Activated naive CD4-positive, alpha-beta T cell (primary cell): ENCODE measurements at places on chromosomes 1 and 21.

- DNase-seq, result no peak
These were observed 307.4 kb downstream of the NPHP4 start for GRCh38 chr1:5684791-5685190.

DNA sequence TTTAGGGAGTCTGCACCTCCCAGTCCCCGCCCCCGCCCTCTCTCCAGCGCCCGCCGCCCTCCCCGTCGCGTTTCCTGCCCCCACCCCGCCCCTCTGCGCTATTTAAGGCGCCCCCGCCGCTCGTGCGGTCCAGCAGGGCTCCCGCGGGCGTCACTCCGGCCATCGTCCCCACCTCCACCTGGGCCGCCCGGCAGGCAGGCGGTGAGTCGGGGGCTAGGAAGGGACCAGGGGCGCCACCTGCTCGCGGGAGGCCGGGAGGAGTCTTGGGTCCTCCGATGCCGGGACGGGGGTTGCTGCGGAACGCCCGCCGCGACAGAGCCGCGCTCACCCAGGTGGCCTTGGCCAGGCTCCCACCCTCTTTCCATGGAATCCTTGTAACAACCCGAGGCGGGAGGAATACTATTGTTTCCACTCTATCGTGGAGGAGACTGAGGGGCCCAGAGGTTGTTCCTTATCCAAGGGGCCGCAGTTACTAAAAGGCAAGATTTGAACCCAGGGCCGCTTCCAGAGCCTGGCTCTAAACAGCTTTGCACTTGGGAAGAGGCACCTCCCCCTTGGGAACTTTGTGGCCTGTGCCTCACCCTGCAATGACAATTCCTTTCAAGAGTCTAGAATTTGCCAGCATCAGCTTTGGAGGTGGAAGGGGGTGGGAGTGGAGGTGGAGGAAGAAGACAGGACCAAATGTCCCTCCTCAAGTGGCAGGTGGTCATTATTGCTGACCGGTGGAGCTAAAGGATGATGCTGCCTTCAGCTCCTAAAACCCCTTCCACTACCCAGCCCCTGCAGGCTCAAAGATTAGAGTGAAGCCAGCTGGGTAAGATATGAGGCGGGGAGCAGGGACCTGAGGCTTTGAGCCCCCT lies at the start of gene GJA4:
GJA4 (plus strand) TSS at position 132 of the 860 bp plus-strand sequence. CDS start 1,215 bp downstream, outside the sequence.
- DNase-seq, result no peak

- no peak for DNase-seq
These were observed 36.7 kb downstream of the DNASE2B start for GRCh38 chr1:84434801-84435549.

DNA sequence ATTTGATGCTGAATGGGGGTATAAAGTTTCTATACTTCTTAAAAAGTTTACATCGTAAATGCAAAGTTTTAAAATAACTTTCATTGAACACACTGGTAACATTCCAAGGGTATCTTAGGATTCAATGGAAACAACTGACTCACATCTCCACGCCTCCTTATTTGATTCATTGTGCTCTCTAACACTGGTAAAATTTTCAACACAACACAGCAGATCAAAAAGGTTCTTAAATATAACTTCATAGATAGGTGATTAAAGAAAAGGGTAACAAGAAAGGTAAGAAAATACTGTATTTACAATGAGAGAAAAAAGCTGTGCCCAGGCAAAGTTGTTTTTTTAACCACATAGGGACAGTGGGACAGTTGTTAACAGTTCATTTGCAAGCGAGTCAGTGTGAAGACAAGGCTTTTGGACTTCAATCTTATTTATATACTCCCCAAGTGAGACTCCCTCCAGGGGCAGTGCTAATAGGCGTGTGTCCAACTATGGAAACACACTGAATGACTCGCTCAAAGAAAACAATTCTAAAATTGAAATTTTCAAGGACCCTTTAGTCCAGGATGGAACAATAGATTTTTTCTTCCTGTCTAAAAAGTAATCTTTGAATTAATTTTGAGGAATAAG lies 140.5 kb downstream of the TIAM1 start:
- DNase-seq, result no peak

DNA sequence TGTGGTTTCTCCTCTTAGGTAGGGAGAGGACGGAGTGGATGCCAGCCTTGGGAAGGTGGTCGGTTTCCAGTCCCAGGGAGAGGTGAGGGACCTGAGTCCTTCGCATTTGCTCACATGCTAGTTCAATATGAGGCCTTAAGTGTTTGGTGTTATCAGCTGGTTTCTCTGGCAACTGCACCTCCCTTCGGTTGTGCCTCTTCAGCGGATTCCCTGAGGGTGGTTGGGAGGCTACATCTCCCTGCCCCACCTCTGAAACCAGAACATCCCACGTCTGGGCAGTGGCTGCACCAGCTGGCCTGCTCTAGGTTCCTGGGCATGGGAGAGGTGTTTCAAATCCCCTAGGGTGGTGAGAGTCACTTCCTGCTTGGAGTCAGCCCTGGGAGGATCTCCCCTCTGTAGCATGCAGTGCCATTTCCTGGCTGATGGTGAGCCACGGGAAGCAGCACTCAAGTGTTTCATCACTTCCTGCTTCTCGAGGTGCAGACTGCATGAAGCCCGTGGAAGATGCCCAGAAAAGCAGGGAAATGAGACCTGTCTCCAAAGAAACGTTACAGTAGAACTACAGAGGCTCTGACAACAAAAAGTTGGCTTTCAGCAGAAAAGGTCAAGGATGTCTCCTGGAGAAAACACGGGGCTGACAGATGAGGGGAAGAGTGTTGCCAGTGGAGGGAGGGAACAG lies 4.5 kb downstream of the TMEM125 start:
- DNase-seq, result peak; percentile 21

- DNase-seq, result no peak
These were observed 29.7 kb downstream of the NPHP4 start for GRCh38 chr1:5962265-5963105.

GRCh38 chr1:44239331-44239960 lies 26.2 kb downstream of the DMAP1 start:
- DNase-seq, result no peak

- DNase-seq, result no peak
These were observed 373.1 kb downstream of the TGFB2 start for GRCh38 chr1:218718206-218718605.

DNA sequence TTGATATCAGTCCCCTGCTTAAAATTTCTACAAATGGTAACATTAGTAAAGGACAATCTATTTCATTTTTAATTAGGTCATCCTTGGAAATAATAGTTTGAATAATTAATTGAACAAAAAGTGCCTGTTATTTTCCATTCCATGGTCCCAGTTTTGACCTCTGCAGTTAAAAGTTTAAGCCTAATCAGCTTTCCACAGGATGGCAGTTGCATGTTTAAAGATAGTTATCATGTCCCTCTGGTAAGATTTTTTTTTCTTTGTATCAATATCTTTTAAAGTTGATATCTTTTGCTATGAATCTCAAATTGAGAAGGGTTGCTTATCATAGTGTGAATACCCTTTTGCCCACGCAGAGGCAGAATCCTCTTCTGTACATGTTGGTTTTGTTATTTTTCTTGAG lies 90.4 kb downstream of the HS2ST1 start:
- DNase-seq, result no peak

- DNase-seq, result no peak
These were observed 122.3 kb downstream of the DISC1 start for GRCh38 chr1:231748760-231749415.

DNA sequence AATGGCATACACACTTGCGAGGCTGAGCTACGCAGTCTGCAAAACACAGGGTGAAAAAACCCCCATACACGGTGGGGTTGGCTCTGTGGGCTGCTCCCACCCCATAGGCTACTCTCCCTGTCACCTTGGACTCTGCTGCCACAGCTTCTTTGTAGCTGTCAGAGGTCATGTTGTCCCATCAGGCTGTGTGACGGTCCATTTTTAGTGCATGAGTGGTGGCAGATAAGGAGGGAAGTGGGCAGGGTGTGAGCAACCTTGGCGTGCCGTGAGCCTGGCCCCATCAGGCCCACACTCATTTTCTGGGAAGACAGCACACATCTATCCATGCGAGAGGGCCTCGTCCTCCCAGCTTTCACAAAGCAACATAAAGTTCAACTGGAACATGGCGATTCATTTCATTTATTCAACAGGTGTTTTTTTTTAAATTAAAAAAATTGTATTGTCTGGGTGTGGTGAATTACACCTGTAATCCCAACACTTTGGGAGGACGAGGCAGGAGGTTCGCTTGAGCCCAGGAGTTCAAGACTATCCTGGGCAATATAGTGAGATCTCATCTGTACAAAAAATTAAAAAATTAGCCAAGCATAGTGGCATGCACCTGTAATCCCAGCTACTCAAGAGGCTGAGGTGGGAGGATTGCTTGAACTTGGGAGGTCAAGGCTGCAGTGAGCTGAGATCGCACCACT lies 9.5 kb downstream of the GPR137B start:
- no peak for DNase-seq

- no peak for DNase-seq
These were observed 120.2 kb upstream of the KCNE2 start for GRCh38 chr21:34243562-34243961.

DNA sequence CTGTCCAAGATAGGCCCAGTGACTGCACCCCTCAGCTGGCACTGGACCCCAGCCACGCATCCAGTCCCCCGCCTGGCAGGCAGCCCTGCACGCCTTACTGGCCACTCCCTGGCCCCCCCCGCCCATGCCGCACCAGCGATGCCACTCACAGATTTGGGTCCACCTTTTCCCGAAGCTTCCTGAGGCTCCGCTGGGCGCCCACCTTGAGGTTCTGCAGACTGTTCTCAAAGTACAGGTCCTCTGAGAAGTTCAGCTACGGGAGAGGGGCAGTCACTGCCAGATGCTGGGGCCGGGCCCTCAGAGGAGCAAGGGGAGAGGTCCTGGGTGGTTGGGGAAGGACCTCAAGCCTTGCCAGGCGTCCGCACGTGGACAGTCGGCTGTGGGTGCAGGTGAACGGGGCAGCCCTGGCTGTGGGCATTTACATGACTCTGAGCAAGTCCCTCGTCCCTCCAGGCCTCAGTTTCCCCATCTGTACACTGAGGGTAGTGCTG lies 8.1 kb downstream of the PRXL2B start:
- no peak for DNase-seq

GRCh38 chr1:9850442-9851162 lies 26.8 kb upstream of the CLSTN1 start:
- DNase-seq, result no peak

DNA sequence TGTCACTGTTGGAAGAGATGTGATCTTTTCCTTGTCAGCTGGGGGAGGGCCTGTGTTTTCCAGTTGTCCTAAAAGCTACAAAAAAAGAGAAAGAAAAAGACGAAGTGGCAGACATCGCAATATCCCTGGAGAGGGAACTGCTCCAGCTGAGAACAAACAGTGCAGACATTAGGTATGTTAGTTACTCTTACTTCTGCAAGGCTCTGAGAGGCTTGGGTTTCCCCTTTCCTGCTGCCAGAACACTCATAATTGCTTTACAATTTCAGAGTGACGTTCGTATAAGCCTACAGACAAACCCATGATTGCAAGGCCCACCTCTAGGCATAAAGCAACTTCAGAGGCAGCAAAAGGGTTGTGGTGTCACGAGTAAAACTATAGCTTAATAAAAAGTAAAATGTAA lies 31.1 kb downstream of the CD160 start:
- DNase-seq, result no peak

DNA sequence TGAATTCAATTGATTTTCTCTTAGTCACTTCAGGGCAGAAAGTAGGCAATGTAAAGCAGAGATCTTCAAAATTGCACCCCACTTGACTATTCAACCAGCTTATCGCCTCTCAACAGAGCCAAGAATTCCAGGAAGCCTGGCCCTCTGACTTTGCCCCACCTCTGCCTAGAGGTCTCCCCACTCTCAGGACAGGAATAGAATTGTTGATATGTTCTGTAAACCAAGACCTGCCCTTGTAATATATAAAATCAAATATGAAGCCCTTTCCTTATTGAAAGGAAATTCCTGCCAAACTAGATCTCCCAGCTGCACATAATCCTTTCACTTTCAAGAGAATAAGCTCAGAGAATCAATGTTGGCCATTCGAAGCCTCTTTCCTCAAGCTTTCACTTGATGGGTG lies 116.1 kb upstream of the DPT start:
- no peak for DNase-seq
